Stimulated activated CD8-positive, alpha-beta memory T cell treated with anti-CD3 and anti-CD28 coated beads, Interleukin-7, amount 100 ng/mL, for 1 hour (primary cell): ENCODE measurements at places on chromosomes 6 and 20.

- no peak for DNase-seq
Observed at GRCh38 chr6:22155551-22155950, 141.3 kb downstream of the PRL start.

DNA sequence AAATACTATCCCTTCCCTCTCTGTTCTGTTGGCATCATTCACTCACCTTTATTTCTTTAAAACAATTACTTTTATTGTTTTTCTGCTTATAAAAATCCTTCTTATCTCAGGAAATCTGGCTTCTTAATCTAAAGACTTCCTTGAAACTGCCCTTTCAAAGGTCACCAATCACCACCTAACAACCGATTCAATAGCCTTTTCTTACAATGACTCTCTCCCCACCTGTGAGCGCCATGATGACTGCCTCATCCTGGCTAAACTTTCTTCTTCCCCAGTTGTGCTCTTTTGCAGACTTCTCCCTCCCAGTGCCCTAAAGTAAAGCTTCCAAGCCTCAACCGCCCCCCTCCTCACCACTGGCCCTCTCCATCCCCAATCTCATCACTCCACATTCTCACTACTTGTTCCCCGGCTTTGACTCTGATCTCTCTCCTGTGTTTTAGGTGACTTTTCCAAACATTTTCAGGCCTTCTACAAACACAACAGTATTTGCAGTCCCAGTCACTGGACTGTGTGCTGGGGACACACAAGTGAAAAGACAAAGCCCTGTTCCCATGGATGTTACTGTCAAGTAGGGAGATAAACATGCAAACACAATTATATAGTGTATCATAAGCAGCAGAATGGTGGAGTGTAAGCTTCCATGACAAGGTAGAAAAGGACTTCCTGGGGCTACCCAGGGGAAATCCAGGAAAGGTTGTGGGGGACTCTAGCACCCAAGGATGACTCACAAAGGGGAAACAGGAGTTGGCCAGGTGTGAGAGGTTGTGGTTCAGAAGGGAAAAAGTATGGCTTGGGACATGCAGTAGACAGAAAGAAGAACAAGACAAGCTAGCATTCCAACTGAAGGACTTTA lies 12.8 kb downstream of the NHSL1 start:
- no peak for DNase-seq

DNA sequence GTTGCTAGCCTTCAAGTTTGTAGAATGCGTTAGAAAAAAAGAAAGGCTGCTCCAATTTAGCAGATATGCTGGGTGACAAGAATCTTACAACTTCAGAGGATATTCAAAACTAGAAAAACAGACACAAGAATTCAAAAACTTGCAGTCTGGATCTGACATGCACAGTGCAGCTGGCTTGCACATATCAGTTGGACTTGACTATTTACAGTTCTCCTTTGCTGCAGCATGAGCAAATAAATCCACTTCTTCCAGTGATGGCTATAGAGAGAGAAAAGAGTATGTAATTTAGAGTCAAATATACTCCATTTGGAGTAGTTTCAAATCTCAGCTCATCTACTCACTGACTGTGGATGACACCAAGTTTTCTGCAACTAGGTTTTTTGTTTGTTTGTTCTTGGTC lies 247.0 kb downstream of the RIMS1 start:
- DNase-seq, result no peak

DNA sequence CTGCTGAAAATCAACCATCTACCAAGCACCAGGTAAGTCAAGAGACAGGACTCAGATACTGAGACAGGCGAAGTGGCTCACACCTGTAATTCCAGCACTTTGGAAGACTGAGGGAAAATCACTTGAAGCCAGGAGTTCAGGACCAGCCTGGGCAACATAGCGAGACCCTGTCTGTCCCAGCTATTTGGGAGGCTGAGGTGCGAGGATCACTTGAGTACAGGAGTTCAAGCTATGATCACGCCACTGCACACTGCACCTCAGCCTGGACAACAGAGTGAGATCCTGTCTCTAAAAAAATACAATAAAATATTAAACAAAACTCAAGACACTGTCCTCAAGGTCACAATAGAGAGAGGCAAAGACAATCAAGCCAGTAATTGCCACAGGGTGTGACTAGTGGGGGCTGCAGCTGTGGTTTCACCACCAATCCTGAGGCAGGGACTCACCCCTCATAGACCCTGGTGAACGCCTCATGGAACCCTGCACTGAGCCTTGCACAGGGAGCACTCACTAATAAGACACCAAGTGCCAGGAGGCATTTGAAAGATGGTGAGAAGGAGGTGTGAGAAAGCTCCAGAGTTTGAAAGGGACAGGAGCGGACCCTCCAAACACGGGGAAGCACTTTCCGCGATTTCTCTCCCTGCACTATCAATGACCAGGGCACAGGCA lies 1.7 kb downstream of the SNHG17 start:
- no peak for DNase-seq

DNA sequence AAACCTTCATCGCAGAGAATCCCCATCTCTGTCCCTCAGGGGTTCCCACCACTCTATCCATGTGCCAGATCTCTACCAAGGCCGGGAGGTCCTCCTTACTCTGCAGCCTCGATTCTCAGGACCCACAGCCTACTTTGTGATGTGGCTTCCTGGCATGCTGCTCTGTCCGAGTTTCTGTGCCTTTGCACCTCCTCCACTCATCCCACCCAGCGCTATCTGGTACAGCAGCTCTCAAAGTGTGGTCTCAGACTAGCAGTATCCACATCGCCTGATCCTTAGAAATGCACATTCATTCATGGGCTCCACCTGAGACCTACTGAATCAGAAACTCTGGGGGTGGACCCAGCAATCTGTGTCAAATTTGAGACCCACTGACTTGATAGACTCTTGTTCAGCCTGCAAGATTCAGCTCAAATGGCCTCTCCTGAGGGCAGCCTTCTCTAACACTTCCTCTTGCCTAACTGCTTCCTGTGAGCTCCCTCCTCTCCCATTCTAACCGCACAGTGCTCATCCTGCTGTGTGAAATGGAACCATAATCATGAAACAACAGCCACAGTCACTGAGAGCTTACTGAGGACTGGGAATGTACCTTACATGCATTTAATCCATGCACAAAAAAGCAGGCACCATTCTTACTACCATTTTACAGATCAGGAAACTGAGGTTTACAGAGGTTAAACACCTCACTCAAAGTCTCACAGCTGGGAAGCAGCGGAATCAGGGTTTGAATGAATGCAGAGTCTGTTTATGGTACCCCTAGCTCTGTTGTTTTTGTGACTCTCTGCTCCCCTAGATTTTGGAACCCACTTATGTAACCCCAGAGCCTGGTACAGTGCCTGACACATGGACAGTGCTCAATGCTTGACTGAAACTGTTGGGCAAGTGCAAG lies 69.4 kb downstream of the JPH2 start:
- DNase-seq, result no peak

GRCh38 chr6:71589254-71589653 lies 297.1 kb upstream of the RIMS1 start:
- no peak for DNase-seq

DNA sequence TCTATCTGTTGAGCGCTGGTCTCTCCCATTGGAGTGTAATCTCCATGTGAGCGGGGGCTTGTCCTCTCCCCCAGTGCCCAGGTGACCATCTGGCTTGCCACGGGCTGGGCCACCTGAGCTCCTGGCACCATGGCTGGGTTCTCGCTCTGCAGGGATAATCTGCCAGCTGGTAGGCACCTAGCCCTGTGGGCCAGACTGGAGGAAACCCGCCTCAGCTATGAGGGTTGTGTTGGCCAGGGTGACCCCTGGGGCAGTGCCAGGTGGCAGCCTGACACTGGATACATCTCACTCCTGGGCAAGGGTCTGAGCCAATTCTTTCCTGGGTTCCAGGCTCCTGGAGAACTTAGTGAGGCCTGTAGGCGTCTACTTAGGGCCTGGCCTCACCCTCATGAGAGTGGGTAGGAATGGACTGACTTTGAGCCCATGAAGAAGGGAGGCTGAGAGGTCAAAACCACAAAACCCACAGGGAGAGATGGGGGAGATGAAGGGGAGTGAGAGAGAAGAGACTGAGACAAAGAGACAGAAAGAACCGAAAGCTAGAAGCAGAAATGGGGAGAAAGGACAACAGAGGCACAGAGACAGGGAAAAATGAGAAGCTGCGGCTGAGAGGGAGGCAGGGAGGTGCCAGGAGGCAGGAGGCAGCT lies 5.8 kb upstream of the SLC52A3 start:
- DNase-seq, result no peak
